Epithelial cell of alveolus of lung (primary cell): ENCODE measurements at places on chromosomes 6 and 20. TPM values are rescaled to one million over a fixed set of nuclear protein-coding genes. Genes with fewer than 3 reads are reported as not detected.

HAO1 gene
- not detected in 2 replicates for total RNA-seq

ARMH2 gene
- not detected in 2 replicates for total RNA-seq

PMEPA1 gene
- 16.0 and 16.4 TPM in 2 replicates for total RNA-seq

TLDC2 gene
- not detected in 2 replicates for total RNA-seq

CNBD2 gene
- 3.4 and 6.2 TPM in 2 replicates for total RNA-seq

HDGFL1 gene
- not detected in 2 replicates for total RNA-seq

CLDN20 gene
- total RNA-seq = not detected in 2 replicates

PCMTD2 gene
- total RNA-seq = 25.6 and 63.4 TPM in 2 replicates

TAGAP gene
- 0.13 TPM in 1 of 2 replicates, not detected in the other for total RNA-seq

NOTCH4 gene
- total RNA-seq = 3.2 and 4.0 TPM in 2 replicates

MUC21 gene
- total RNA-seq = not detected in 2 replicates

DEFB124 gene
- not detected in 2 replicates for total RNA-seq

ENPP3 gene
- total RNA-seq = under 0.01 TPM in 1 of 2 replicates, not detected in the other

HUS1B gene
- total RNA-seq = 0.40 and 0.91 TPM in 2 replicates

TMEM242 gene
- total RNA-seq = 4.4 and 7.8 TPM in 2 replicates

C20orf202 gene
- not detected in 2 replicates for total RNA-seq

RING1 gene
- 17.8 and 22.0 TPM in 2 replicates for total RNA-seq

SIRPD gene
- total RNA-seq = not detected in 2 replicates

KCNK16 gene
- total RNA-seq = not detected in 2 replicates

NNAT gene
- total RNA-seq = 8.0 and 13.6 TPM in 2 replicates

LY6G5C gene
- 0.64 and 1.4 TPM in 2 replicates for total RNA-seq

CST4 gene
- total RNA-seq = 0.78 TPM in 1 of 2 replicates, not detected in the other

SLC22A7 gene
- not detected in 2 replicates for total RNA-seq

FAM209B gene
- total RNA-seq = not detected in 2 replicates

ZSWIM3 gene
- total RNA-seq = 4.1 and 4.2 TPM in 2 replicates

ZNF334 gene
- total RNA-seq = 1.8 and 4.6 TPM in 2 replicates

GMPR gene
- total RNA-seq = 3.4 and 8.2 TPM in 2 replicates

ABRACL gene
- total RNA-seq = 22.8 and 65.9 TPM in 2 replicates

ENPP5 gene
- total RNA-seq = 0.56 and 1.0 TPM in 2 replicates

RNF8 gene
- 11.7 and 12.7 TPM in 2 replicates for total RNA-seq

PCSK2 gene
- 0.48 TPM in 1 of 2 replicates, not detected in the other for total RNA-seq
